ENCODE measurements at places on chromosomes 12 and 14.

- DNase-seq = no peak
Measured at GRCh38 chr12:8455271-8455670, 491 bp upstream of the CLEC6A start.

DNA sequence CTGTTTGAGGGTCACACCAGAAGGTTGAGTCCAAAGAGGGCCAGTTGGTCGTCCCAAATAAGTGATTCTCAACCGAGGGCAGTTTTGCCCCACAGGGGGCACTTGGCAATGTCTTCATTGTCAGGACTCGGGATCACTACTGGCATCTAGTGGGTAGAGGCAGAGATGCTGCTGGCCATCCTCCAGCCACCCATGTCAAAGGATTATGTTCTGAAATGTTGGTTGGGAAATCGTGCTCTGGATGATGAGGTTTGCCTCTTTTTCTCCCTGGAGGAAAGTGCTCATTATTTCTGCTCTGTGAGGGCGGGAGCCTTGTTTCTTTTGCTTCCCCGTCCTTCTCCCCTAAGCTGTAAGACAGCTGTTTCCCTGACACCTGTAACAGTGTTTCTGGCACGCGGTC, 3.6 kb downstream of the ZNF839 start:
- no peak for DNase-seq

GRCh38 chr14:95294834-95295599, 24.7 kb downstream of the CLMN start:
- no peak for DNase-seq

GRCh38 chr12:68291396-68292036, 38.1 kb upstream of the IL22 start:
- no peak for DNase-seq

GRCh38 chr12:7832059-7832696, 40.5 kb downstream of the SLC2A14 start:
- no peak for DNase-seq

DNA sequence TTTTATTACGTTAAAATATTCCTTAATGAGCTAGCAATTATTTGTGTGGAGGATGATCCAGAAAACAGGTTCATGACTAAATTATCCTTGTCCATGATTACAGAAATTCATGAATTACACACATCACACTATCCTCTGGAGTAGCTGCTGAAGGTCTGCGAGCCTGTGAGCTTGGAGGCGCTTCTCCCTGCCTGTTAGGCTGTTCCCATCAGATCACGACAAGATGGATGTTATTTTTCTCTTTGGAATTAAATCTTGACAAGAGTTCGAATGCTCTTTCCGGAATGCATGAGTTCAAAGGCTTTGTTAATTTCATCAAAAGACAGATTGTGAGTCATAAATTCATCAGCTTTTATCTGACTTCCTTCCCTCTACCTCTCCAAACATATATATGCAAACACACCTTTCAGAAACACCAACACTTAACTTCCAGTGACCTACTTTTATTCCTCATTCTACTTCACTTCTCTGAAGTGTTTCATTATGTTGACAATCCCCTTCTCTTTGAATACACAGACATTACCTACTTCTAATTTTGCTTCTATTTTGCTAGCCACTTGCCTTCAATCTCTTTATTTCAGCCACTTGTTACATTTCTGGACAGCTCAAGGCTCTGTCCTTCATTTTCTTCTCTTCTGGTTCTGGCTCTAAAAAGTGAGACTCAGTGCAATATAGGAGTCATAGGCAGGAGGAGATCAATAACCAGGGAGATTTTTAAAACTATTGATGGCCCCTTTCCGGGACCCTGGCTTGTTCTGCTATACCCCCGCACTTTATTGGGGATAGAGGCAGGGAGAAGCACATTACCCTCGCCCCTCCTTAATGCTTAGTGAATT, 274.6 kb downstream of the BTG1 start:
- DNase-seq = no peak

Data from NCI-H1048 (cell line).